ENCODE measurements at places on chromosomes 2 and 18. TPM values are rescaled to one million over a fixed set of nuclear protein-coding genes. Genes with fewer than 3 reads are reported as not detected.

SERPINB12 gene
- total RNA-seq, result not detected

SMPD4 gene
- 51.9 TPM for total RNA-seq

LGALSL gene
- total RNA-seq, result 20.1 TPM

SULT1C4 gene
- 13.7 TPM for total RNA-seq

KHK gene
- 17.2 TPM for total RNA-seq

IHH gene
- 0.96 TPM for total RNA-seq

KYNU gene
- total RNA-seq, result 0.74 TPM

DLX2 gene
- 1.5 TPM for total RNA-seq

CYS1 gene
- 5.5 TPM for total RNA-seq

IL1F10 gene
- total RNA-seq, result not detected

REG3A gene
- not detected for total RNA-seq

RUFY4 gene
- total RNA-seq, result 0.23 TPM

ADGRF3 gene
- 0.97 TPM for total RNA-seq

POTEJ gene
- not detected for total RNA-seq

NEU2 gene
- not detected for total RNA-seq

GNAL gene
- total RNA-seq, result 39.1 TPM

PCBP1 gene
- total RNA-seq, result 151 TPM

FSHR gene
- total RNA-seq, result 1.3 TPM

BOLL gene
- not detected for total RNA-seq

CHRNA1 gene
- not detected for total RNA-seq

SALL3 gene
- 13.3 TPM for total RNA-seq

TET3 gene
- 20.4 TPM for total RNA-seq

FHOD3 gene
- 36.6 TPM for total RNA-seq

APCDD1 gene
- total RNA-seq, result 20.1 TPM

SF3B6 gene
- 30.2 TPM for total RNA-seq

GPC1 gene
- total RNA-seq, result 113 TPM

Measured in dorsolateral prefrontal cortex (tissue), 122 donors.